ENCODE measurements at places on chromosomes 3 and 15. TPM values are rescaled to one million over a fixed set of nuclear protein-coding genes. Genes with fewer than 3 reads are reported as not detected.
A peak's percentile ranks its signal among the peaks of the same experiment; 100 is the strongest.

DUOXA2 gene
- total RNA-seq, result 1.5 TPM

DNA sequence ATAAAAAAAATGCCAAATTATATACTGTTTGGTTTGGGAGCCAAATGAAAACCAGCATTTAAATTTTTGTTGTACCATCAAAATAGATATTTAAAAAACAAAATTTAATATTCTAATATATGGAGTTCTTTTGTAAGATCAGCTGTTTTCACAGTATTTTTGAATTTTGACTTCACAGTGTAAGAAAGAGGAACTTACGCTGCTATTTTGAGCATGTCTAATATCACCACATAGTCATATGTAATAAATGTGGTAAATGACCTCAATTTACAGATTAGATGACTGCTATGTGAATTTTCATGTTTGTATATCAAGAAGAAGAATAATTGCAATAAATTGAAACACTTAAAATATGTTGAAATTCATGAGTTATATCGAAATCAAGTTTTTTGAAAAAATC lies 189.6 kb downstream of the ARRDC4 start:
- H3K27me3 ChIP-seq, result no peaks in the 10 kb centered on the region
- H3K27ac ChIP-seq, result no peak overlapping the region
- H3K4me3 ChIP-seq, result no peak overlapping the region
- H3K36me3 ChIP-seq, result no peaks in the 10 kb centered on the region
- no peak for DNase-seq

- H3K36me3 ChIP-seq, result no peaks in the 10 kb centered on the region
- peaks cover 63% of the 10 kb centered on the region for H3K4me1 ChIP-seq
- H3K27ac ChIP-seq, result peak overlapping the region; percentile 93
- no peaks in the 10 kb centered on the region for H3K27me3 ChIP-seq
- H3K4me3 ChIP-seq, result peak overlapping the region; percentile 73
- no peak for DNase-seq
Observed at GRCh38 chr3:13550423-13550690, 1.4 kb downstream of the FBLN2 start.

DNA sequence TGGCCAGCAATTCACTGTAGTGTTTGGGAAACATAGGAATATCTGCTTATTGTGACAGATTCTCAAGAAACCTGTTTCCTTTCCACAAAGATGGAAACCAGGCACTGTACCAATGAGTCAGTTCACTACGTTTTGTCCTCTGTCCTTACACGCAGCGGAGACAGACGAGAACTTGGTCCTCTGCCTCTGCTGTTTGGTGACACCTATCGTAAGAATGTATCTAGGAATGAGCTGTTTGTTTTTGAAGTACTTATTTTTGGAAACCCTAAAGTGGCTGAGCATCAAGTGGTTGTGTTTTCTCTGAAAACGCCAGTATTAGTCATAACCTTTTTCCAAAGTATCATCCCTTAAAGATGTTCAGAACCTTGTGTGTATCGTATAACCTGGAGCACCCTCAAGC lies 93.0 kb downstream of the PGPEP1L start:
- no peaks in the 10 kb centered on the region for H3K27me3 ChIP-seq
- no peak overlapping the region for H3K4me3 ChIP-seq
- H3K4me1 ChIP-seq, result peaks cover 17% of the 10 kb centered on the region
- no peak for DNase-seq
- H3K27ac ChIP-seq, result peak overlapping the region; percentile 21

- H3K27me3 ChIP-seq, result no peaks in the 10 kb centered on the region
- no peaks in the 10 kb centered on the region for H3K36me3 ChIP-seq
- H3K27ac ChIP-seq, result no peak overlapping the region
- H3K4me3 ChIP-seq, result no peak overlapping the region
Observed at GRCh38 chr3:18633002-18633401, 207.9 kb upstream of the SATB1 start.
